ENCODE measurements at places on chromosomes 5 and 9.

DNA sequence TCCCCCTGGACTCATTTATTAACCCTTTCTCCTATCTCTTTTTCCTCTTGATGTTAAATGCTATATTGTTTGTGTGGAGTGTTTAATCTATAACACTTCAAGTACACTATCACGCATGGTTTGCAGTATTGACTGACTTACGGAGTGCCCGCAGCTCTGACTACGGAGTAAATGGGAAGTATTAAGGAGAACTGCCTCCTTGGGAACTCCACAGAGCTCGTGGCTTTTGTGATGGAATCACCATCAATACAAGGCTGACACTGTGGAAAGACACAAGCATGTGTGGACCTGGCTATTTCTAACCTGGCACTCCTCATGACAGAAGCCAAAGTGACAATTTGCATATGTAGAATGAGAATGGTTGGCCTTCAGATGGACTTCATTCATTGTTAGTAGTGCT lies 66.2 kb downstream of the SFXN1 start:
- DNase-seq: no peak

- peak; percentile 15 for DNase-seq
These were observed 28.5 kb upstream of the PUM3 start for GRCh38 chr9:2872250-2872930.

DNA sequence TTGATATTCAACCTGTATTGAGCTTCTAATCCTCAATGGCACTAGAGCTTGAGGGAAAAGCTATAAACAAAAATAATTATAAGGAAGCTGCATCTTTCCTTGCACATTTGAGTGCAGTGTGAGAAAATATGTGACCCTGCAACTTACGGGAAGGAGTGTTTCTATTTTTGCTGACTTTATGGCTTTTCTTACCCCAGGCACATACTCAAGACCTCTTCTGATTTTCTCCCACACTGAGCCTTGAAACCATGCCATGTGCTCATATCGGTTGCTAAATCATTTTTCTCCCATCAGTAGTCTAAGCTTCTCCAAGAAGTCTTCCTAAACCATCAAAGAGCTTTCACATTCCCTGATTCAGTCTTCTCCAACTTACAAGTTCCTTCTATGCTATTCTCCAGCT lies 91.5 kb downstream of the CDH6 start:
- no peak for DNase-seq

GRCh38 chr9:120531683-120532300 lies 48.2 kb downstream of the CDK5RAP2 start:
- DNase-seq: no peak
